Neuronal stem cell (in vitro differentiated cells): ENCODE measurements at places on chromosomes 16 and 17.

DNA sequence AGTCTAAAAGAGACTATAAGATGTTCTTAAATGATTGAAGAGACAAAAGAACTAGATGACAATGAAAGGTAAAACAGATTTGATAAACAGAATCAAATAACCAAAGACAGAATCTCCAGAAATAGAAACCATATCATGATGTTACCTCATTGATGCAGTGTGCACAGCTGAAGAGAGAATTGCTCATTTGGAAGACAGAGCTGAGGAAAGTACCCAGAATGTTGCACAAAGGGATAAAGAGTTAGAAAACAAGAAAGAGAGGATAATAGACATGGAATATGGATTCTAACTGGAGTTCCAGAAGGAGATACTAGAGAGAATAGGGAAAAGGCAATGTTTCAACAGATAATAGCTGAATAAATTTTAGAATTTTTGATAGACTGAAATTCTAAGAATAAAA lies 47.9 kb downstream of the CYLD start:
- no peak for DNase-seq

DNA sequence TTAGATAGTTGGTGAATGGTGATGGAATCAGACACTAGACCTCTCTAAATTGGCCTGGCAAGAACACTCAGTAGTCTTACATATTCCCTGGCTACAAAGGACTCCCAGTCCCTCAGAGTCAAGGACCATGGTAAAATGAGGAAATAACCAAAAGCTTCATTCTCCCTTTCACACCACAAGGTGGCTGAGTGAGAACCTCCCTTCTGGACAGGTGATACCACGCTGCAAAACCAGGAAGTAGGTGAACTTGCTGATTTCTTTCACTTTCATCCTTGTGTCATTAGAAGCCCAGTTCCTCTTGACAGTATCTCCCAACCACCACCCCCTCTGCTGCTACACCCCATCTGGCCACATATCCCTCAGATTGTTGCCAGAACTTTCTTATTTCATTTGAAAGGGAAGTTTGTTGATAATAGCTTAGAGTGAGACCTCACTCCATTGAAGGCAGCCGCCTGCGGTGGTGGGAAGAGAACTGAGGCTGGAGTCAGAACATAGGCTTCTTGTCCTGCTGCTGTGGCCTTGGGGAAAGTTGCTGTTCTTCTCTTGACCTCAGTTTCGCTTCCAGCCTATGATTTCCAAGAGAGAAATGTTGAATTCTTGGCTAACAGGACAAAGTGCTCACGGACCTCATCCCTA lies 290.6 kb upstream of the CCL2 start:
- no peak for DNase-seq

- DNase-seq: no peak
Measured at GRCh38 chr17:79026376-79027273, 2.7 kb downstream of the C1QTNF1 start.

GRCh38 chr16:85588562-85589503 lies 24.3 kb upstream of the GSE1 start:
- no peak for DNase-seq

DNA sequence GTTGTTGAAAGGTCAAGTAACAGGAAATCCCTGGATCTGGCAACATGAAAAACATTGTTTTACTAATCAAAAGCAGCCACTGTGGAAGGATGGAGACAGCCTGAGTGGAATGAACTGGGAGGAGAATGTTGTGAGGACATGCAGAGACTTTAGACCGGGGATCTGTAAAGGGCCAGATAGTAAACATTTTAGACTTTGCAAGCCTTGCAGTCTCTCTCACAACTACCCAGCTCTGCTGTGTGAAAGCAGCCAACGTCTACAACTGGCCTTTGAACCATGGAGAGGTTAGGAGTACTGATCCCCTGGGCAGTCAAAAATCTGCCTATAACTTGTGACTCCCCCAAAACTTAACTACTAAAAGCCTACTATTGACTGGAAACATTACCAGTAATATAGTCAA lies 41.5 kb upstream of the TOM1L1 start:
- no peak for DNase-seq

- DNase-seq: no peak
Measured at GRCh38 chr17:44912763-44913544, 2.3 kb downstream of the GFAP start.

- DNase-seq: no peak
Measured at GRCh38 chr17:29210879-29211278, 30.7 kb upstream of the MYO18A start.

DNA sequence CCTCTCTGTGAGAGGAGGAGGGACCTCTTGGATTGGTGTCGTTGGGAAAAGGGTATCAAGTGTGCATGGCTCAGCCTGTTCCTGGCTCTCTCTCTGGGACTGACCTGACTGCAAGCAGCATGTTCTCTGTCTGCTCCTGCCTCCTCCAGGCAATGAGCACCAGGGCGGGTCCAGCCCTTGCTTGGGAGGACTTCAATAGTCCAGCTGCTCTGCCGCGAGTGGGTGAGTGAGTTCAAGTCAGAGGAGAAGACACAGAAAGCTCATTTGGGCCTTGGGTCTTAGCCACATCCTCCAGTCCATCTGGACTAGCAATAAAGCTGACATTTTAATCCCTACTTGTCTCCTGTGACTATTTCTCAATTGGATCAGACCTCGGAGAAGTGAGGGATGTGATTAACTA lies 25.2 kb upstream of the TNS4 start:
- no peak for DNase-seq

DNA sequence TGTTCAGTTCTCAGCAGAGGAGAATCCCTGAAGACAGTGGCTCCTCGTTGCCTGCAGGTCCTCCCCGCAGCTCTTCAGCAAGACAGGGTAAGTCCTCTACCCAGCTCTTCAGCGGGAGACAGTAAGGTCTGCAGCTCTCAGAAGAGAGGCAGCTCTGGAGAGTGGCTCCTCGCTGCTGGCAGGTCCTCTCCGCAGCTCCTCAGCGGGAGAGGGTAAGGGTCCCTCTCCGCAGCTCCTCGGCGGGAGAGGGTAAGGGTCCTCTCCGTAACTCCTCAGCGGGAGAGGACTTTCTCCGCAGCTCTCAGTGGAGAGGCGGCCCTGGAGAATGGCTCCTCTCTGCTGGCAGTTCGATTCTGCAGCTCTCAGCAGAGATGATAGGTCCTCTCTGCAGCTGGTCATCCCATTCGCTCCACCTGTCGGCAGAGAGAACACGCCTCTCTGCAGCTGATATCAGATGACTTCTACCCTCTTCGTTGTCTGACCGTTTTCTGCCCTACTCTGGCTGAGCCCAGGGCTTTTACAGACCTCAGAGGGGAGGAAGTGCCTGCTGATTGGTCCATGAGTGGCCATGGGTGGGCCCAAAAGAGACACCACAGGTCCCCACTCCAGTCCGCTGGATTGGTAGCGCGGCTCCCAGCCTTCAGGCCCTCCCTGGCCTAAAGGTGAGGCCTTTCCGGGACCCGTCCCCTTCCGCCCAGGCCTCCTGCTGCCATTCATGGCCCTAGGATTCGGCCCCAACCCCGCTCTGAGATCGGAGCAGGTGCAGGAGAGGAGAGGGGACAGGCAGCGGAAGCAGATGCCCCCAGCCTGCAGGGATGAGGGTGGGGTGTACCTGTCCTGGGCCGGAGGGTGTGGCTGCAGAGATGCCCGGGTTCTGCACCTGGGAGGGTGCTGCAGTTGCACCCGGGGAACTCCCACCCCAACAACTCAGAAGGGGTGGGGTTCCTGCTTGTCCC lies 11.9 kb upstream of the SHCBP1 start:
- no peak for DNase-seq

- no peak for DNase-seq
Measured at GRCh38 chr16:89033796-89034572, 57.0 kb upstream of the CBFA2T3 start.

DNA sequence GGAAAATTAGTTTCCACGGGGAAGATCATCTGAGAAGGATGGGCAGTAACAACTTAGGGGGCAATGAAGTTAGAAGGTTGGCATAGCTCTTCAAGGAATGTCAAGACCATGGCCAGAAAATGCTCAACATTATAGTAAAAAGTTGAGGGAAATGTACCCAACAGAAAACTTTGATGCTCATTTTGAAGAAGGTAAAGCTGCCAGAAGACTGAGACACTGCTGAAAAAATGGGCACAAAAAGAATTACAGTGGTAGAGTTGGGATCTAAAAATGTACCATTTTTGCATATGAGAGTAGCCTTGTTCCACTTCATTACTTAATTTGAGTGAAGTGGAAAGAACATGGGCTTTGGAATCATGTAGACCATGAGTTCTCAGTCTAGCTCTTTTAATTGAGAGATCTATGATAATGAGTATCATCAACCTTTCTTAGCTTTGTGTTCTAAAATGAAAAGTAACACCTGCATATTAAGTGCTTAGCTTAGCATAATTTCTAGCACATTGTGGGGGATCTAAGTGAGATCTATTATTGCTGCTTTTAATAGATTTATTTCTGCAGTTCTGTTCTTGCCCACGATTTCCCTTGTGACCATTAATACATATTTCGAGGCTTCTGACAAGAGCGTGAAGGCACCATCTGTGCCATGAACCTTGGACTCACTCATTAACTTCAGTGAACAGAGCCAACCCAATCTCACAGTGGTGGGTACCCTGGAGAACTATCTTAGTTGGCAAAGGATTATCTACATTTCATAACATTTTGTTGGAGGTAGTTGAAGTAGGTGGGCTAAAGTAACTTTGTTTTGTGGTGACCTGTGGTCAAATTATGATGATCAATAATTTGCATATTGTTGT lies 3.0 kb downstream of the NACA2 start:
- no peak for DNase-seq

- no peak for DNase-seq
Measured at GRCh38 chr16:86325895-86326294, 184.4 kb upstream of the FOXF1 start.

DNA sequence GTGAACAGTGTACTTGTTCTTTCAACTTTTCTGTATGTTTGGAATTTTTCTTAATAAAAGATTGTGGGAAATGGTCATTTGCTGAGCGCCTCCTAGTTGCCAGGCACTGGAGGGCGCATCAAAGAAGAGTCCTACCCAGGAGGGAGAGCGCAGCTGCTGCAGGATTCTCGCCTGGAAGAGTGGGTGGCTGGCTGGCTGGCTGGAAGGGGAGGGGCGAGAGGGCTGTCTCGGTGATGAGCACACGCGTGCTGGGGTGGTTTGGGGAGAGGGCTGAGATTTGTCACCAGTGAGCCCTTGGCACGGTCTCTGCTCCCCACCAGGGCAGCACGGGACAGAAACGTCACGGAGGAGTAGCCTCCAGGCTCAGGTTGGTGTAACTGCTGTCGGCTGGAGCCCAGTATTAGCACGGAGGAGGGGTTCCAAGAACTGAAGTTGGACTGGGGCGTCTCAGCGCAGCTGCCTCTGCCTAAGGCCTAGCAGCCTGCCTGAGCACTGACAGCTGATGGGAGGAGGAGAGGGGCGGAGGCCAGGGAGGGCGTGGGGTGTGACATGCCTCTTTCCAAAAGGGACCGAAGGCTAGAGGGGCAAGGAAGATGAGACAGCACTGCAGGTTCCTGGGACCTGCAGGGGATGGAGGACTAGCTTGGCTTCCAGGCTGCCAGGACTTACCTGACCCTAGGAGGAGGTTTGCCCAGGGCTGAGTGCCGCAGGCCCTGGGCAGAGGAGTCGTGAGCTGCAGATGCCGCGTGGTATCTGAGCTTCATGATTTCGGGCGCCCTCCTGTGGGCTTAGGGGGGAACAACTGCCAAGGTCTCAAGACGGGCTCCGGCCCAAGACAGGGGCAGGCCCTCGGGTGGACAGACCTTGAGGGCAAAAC lies 5.7 kb downstream of the LDHD start:
- DNase-seq: peak; percentile 86

DNA sequence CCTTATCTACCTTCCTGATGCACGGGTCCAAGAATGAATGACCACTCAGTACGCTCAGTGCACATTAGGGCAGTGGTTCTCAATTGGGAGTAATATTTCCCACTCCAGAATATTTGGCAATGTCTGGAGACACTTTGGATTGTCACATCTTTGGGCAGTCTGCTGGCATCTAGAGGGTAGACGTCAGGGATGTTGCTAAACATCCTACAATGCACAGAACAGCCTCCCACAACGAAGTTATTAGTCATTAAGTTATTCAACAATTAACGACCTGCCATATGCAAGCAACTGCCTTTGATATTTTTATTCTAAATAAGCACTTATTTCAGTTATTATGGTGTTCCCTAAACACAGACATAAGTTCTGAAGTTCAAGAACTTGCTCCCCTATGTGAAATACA lies 669.3 kb downstream of the TOX3 start:
- no peak for DNase-seq

- no peak for DNase-seq
Measured at GRCh38 chr16:27264151-27264550, 4.4 kb downstream of the NSMCE1 start.

- no peak for DNase-seq
Measured at GRCh38 chr17:64005734-64006167, 7.6 kb downstream of the PRR29 start.

DNA sequence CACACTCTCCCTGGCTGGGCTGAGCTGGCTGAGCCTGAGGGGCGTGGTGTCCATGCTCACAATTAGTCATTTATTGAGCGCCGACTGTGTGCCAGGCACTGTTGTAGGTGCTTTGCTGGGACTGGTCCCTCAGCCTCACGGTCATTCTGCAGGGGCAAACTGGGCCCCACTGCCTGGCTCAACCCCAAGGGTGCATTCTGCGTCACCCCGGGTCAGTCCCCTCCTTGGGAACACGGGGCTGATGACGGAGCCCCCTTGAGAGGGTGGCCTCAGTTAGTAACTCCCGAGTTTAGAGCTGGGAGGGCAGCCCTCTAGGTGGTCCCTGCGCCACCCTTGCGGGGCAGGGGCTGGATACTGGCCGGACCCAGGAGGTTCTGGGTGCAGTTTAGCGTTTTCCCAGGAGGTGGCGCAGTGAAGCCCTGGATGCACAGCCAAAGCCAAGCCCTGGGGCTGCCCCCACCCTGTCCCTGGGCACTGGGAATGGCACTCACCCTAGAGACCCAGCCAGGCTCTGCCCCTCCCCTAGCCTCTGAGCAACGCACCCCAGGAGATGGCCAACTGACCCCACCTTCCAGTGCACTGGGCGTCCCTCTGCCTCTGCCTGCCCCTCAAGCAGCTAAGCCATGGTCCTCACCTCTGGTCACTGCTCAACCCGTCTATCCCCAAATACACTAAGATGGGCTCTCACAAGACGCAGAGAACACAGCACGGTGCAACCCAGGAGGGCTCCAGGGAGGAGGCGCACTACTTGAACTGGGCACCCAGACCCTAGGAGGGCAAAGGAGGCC lies 243.2 kb upstream of the GSE1 start:
- peak; percentile 43 for DNase-seq

GRCh38 chr17:1762233-1762900 lies 507 bp downstream of the SERPINF1 start:
- no peak for DNase-seq

GRCh38 chr16:88472637-88473205 lies 19.6 kb downstream of the ZFPM1 start:
- DNase-seq: no peak

- no peak for DNase-seq
Measured at GRCh38 chr16:12504312-12504711, 299.4 kb downstream of the CPPED1 start.
